Posterior cingulate gyrus (tissue), 11 donors: ENCODE measurements at places on chromosomes 16 and 17.

DNA sequence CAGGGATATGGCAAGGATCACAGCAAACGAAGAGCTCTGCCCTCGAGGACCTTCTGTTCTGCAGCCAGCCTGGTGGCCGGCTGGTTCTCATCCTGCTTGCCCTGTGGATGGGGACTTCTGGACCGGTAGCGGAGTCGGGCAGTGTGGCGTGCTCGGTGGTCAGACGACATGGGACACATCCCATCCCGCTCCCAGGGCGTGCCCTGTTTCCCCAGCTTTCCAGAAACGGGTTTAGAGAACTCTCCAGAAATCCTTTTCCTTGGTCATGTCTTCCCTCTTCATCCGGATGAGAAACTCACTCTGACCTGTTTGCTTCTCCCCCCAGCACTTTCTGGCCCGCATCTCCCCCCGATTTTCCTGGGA lies 115.8 kb downstream of the OR1D5 start:
- DNase-seq = no peak

DNA sequence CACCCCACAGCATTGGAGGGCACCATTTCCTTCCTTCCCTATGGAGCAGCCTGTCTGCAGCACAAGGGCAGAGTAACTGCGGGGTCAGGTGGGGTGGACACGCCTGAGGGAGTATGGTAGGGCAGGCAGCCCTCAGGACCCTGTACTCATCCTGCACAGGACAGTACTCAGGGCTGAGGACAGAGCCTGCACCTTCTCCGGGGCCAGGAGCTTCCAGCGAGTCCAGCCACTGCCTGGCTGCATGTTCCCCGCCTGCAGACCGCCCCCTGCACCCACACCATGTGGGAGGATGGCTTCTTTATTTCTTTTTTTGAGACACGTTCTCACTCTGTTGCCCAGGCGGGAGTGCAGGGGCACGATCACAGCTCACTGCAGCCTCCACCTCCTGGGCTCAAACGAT lies 47.6 kb upstream of the CDC42EP4 start:
- no peak for DNase-seq

DNA sequence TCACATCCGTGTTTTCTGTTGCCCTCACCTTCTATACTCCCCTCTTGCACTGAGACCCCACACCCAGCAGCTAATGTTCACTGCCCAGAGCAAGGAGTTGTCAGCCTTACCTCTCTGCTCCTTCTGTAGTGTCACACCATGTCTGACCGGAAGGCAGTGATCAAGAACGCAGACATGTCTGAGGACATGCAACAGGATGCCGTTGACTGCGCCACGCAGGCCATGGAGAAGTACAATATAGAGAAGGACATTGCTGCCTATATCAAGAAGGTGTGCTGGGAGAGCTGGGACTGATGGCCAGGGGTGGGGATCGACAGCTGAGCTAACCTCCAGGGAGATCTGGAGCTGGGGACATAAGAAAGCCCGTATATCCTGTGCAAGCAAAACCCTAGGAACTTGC lies 3.7 kb downstream of the DYNLL2 start:
- no peak for DNase-seq

DNA sequence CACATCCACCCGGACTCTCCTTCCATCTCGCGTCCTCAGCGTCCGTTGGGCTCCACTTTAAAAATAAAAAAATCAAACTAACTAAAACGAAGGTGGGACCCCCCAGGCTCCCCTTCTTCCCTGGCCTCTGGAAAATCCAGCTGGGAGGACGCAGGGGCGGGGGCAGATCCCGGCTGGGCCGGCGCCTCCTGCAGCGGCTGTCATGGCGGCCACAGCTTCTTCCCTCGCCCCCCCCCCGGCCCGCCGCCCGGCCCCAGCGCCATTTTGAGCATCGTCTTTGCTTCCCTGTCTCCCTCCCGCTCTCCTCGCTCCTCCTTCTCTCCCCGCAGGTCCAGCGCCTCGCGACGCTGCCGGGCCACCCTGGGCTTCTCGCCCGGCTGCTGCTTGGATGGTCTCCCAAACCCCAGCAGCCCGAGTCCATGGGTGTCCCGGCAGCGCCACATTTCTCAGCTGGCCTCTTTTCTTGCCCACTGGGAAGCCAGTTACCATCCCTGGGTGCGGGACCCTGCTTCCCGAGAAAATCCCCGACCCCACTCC lies 3.3 kb downstream of the HOXB2 start:
- DNase-seq = no peak

- no peak for DNase-seq
Measured at GRCh38 chr17:40561294-40561870, 3.9 kb downstream of the CCR7 start.

DNA sequence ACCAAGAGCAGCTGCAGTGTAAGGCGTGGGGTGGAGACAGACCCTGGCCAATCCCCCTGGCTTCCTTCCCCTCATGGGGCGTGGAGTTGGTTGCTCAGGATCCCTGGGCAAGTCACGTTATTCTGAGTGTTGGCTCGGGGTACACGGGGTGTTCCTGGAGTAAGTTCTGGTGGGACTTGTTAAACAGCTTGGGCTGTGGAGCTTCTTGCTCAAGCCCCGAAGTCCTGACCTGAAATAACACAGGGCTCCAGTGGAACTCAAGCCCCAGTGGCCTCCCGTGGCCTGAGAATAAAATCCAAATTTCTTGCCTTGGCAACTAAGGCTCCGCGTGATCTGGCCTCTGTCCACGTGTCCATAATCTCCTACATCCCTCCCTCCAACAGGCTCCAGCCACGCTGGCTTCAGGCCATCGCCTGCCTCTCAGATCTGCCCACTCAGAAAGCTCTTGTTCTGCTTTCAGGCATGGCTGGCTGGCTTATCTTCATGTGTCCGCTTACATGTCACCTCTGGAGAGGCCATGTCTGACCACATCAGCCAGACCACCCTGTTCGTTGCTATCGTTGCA lies 49.3 kb upstream of the BCO1 start:
- peak; percentile 63 for DNase-seq

DNA sequence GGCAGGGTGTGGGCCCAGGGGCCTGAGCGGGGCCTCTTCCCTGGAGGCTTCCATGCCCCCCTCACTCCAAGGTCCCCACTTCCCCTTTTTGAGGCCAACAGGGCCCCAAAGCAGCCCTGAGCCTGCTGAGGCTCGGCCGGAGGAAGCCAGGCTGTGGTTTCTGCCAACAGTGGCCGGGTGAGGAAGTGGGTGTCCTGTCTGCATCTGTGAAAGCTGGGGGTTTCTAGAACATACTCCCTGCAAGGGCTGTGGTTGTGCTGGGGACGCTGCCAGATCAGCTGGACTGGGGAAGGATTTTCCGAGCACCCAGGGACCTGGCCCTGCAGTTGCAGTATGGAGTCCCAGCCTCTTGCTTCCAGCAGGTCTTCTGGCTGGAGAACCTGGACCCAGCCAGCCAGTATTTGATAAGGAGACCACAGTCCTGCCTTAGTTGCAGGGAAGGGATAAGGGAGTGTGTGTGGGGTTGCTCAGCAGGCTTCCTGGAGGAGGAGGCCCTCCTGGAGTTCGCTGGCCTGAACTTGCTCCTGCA lies 15.7 kb downstream of the ADCY7 start:
- DNase-seq = peak; percentile 29

- DNase-seq = peak; percentile 93
Measured at GRCh38 chr16:14284930-14285512, 213.9 kb downstream of the MRTFB start.
